Left lung (tissue), 14 donors: ENCODE measurements at places on chromosomes 4 and X. TPM values are rescaled to one million over a fixed set of nuclear protein-coding genes. Genes with fewer than 3 reads are reported as not detected.

DNA sequence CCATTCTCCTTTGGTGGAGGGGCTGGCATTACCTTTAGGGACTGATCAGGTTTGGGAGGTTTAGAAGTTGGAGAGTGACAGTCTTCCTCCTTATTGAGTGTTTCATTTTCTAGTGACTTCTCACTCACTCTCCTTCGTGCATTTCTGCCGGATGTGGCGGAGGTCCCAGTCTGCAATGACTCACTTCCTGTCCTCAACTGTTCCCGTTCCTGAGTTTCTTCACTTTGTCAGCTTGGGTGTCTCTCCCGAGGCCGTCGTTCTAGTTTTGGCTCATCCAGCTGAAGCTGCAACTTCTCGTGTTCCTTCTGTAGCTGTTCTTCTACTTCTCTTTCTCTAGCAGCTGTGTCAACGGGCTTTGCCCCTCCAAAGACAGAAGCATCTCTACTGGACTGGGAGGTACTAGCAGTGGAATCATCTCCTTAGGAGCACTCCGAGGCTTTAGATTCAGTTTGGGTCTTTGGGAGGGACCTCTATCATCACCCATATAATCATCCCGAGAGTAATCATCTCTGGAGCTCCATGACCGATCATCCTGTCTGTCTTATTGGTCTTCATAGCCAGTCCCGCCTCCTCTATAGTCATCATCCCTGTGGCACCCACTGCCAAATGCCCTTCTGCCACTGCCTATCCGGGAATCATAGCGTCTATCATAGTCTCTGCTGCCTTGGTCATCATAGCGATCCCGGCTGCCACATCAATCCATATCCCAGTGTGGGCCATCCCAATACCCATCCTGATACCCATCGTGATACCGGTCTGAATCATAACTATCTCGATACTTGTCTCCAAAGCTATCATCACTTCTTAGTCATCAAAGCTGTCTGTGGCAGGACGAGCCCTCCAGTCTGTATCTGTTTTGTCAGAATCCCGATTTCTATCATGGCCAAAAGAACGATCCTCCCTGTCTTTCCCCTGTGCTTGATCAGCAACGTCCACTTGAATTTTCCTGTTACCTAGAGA lies 35.3 kb upstream of the VSIG4 start:
- no peaks in the 10 kb centered on the region for H3K27me3 ChIP-seq
- H3K36me3 ChIP-seq = no peaks in the 10 kb centered on the region

DNA sequence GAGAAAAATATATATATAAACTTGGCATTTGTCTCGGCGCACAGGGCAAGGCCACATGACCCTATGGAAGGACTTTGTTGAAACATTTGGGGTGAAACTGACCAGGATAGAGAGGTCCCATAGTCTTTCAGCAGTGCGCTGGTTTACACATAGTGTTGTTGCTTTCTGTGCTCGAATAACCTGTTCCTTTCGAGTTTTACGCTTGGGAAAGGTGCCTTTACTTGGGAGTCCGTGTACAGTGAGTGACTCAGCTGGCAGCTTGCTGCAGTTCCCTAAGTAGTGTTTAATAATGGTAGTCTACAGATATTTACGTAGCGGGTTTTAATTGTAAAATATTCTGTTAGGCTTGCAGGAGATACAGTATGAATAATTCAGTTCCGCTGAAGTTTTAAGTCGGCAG lies 578 bp downstream of the APOOL start:
- H3K4me3 ChIP-seq = peak overlapping the region; percentile 55
- H3K4me1 ChIP-seq = no peaks in the 10 kb centered on the region
- no peaks in the 10 kb centered on the region for H3K27me3 ChIP-seq
- H3K27ac ChIP-seq = peak overlapping the region; percentile 53

DNA sequence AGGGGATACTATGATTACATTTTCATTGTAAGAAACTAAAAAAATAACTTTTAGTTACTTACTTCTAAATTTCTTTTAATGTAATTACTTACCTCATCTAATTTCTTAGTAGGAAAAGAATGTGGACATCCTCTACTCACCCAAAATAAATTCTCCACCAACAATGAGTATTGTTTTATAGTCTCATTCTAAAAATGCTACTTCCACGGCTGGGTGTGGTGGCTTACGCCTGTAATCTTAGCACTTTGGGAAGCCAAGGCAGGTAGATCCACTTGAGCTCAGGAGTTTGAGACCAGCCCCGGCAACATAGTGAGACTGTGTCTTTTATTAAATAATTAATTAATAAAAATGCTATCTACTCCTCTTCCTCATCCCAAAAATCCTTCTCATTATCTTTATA lies 99.8 kb downstream of the PPA2 start:
- H3K4me3 ChIP-seq = no peak overlapping the region
- peaks cover 21% of the 10 kb centered on the region for H3K36me3 ChIP-seq
- H3K27me3 ChIP-seq = no peaks in the 10 kb centered on the region
- H3K4me1 ChIP-seq = no peaks in the 10 kb centered on the region

- no peak overlapping the region for H3K4me3 ChIP-seq
- H3K27me3 ChIP-seq = no peaks in the 10 kb centered on the region
- no peaks in the 10 kb centered on the region for H3K4me1 ChIP-seq
- H3K36me3 ChIP-seq = no peaks in the 10 kb centered on the region
Measured at GRCh38 chrX:30150196-30150895, 65.0 kb upstream of the MAGEB2 start.

GRCh38 chr4:3753726-3754412 lies 12.3 kb upstream of the ADRA2C start:
- DNase-seq = no peak
- no peaks in the 10 kb centered on the region for H3K36me3 ChIP-seq
- no peaks in the 10 kb centered on the region for H3K4me1 ChIP-seq
- H3K27me3 ChIP-seq = peaks cover 83% of the 10 kb centered on the region
- H3K4me3 ChIP-seq = no peak overlapping the region

GRCh38 chr4:62018537-62018936 lies 818.4 kb downstream of the ADGRL3 start:
- H3K4me3 ChIP-seq = no peak overlapping the region
- H3K36me3 ChIP-seq = no peaks in the 10 kb centered on the region
- no peaks in the 10 kb centered on the region for H3K4me1 ChIP-seq

DNA sequence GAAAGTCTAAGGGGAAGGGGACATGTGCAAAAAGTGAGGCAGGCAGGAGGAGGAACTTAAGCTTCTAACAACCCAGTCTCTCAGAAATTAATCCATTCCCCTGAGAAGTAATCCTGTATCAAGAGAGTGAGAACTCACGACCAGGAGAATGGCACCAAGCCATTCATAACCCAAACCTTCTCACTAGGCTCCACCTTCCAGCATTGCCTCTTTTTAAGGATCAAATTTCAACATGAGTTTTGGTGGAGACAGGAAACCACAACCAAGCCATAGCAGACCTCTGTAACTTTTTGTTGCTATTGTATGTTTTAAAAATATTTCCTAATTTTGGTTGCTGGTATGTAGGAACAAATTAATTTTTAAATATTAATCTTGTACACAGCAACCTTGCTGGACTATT lies 32.8 kb downstream of the PASD1 start:
- no peak overlapping the region for H3K4me3 ChIP-seq
- H3K36me3 ChIP-seq = no peaks in the 10 kb centered on the region
- no peak for DNase-seq
- H3K27me3 ChIP-seq = no peaks in the 10 kb centered on the region
- H3K27ac ChIP-seq = no peak overlapping the region
- no peaks in the 10 kb centered on the region for H3K4me1 ChIP-seq

DNA sequence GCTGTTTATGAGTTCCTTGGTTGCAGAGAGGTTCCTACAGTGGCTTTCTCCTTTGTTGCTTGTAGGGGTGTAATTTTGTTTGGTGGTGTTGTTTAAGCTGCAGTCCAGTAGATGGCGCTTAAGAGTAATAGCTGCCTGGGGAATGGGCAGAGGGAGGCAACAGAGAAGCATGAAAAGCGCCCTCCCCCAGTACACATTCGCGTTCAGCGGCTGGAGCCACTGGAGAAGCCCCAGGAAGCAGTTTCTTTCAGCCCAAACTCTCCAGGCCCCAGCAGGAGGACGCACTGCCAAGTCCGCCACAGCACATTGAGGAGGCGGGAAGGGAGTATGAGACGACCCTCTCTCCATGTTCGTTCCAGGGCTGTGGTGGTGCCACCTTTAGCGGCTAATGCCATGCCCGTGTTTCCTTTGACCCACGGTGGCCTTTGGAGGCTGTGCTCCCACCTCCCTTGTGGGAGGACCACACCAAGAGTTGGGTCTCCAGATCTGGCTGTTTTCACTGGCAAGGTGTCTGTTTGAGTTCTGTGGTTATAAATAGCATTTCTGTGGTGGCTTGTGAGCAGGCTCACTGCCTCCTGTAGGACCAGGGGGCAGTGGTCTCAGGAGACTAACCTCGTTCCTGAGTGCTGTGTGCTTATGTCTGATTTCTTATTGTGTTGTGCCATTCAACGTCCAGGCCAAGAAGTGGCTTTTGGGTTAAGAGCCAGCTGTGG lies 252.3 kb downstream of the ARHGAP10 start:
- no peaks in the 10 kb centered on the region for H3K27me3 ChIP-seq
- H3K4me1 ChIP-seq = no peaks in the 10 kb centered on the region
- no peaks in the 10 kb centered on the region for H3K36me3 ChIP-seq
- no peak overlapping the region for H3K4me3 ChIP-seq

DNA sequence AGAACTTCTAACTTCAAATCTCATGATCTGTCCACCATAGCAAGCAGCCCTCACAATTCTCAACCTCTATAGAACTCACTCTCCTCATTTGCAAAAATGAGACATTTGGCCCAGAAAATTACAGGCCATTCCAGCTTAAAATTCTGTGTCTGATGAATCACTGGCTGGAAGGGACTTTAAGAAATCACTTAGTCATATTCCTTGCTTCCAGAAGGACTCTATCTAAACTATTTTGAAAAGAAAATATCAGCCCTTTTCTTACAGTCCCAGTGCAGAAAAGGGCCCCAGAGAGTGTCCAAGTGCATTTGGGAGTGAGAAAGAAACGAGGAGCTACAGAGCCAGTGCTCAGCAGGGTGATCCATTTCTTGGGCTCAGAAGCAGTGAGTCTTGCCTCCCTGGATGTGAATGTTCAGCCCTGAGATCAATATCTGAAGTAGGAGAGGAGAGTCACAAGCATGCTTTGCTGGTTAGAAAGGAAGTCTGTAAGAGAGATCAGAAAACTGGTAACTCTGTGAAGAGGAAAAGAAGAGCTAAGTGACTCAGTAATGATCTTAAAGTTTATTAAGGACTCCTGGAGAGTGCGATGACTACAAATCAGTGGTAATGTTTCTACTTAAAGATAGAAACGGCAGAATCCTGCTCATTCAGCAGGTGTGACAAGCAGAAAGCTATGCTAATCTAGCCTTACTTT lies 139.8 kb downstream of the PALLD start:
- peaks cover 36% of the 10 kb centered on the region for H3K27me3 ChIP-seq
- H3K27ac ChIP-seq = peak overlapping the region; percentile 46
- H3K4me3 ChIP-seq = no peak overlapping the region
- no peaks in the 10 kb centered on the region for H3K36me3 ChIP-seq
- H3K4me1 ChIP-seq = no peaks in the 10 kb centered on the region

GRCh38 chr4:7034262-7035081 lies 8.7 kb upstream of the TADA2B start:
- no peaks in the 10 kb centered on the region for H3K27me3 ChIP-seq
- H3K4me1 ChIP-seq = no peaks in the 10 kb centered on the region
- no peak overlapping the region for H3K27ac ChIP-seq

GRCh38 chrX:143854006-143854405 lies 29.9 kb upstream of the UBE2NL start:
- H3K4me1 ChIP-seq = no peaks in the 10 kb centered on the region
- H3K36me3 ChIP-seq = no peaks in the 10 kb centered on the region
- no peak for DNase-seq
- no peaks in the 10 kb centered on the region for H3K27me3 ChIP-seq
- H3K4me3 ChIP-seq = no peak overlapping the region
- no peak overlapping the region for H3K27ac ChIP-seq

GRCh38 chr4:171812665-171813525 lies at the start of gene GALNTL6:
Gene GALNTL6, plus strand, starts transcription at chr4:171813404.
- no peaks in the 10 kb centered on the region for H3K36me3 ChIP-seq
- peak within 1 kb of the TSS; percentile 32 for H3K4me3 ChIP-seq
- H3K4me1 ChIP-seq = peaks cover 3% of the 10 kb centered on the region
- H3K27me3 ChIP-seq = peaks cover 32% of the 10 kb centered on the region

GRCh38 chrX:41322821-41323603 lies 10.9 kb upstream of the DDX3X start:
- H3K27ac ChIP-seq = no peak overlapping the region
- no peak overlapping the region for H3K4me3 ChIP-seq
- H3K27me3 ChIP-seq = no peaks in the 10 kb centered on the region
- DNase-seq = no peak
- H3K4me1 ChIP-seq = no peaks in the 10 kb centered on the region

GRCh38 chrX:30714138-30714537 lies 60.9 kb downstream of the GK start:
- no peak overlapping the region for H3K27ac ChIP-seq
- no peaks in the 10 kb centered on the region for H3K36me3 ChIP-seq
- DNase-seq = no peak
- no peaks in the 10 kb centered on the region for H3K27me3 ChIP-seq
- no peaks in the 10 kb centered on the region for H3K4me1 ChIP-seq

DNA sequence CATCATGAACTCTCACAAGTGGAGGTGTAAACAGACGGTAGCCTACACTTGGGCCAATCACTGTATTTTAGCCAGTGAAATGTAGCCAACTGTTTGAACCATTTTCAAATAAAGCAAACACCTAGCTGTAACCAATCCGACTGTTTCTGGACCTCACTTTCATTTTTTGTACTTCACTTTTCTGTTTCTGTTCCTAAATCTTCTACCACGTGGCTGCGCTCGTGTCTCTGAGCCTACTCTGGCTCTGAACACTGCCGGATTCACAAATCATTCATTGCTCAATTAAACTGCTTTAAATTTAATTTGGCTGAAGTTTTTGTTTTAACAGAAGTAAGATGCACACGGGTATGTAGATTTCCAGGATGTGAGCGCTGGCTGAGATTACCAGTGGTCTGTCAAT lies 319.1 kb downstream of the RAPGEF2 start:
- no peaks in the 10 kb centered on the region for H3K36me3 ChIP-seq
- no peak overlapping the region for H3K4me3 ChIP-seq
- no peaks in the 10 kb centered on the region for H3K4me1 ChIP-seq

DNA sequence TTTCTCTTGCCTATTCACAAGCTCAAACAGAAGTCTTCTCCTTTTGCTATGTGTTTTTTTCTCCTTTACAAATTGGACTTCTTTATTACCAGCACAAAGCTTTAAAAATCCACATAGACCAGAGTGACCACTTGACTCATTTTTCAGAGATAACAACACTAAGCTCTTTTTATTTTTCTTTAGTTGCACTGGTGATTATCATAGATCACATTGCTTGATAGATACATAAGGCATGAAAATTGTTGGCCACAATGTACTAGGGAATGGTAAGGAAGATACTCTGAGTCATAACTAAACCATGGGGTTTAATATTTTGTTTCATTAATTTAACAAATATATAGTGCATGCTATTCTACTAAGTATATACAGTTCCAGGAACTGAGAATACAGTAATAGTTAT lies 159.0 kb downstream of the GASK1B start:
- no peaks in the 10 kb centered on the region for H3K27me3 ChIP-seq
- no peak for DNase-seq
- no peaks in the 10 kb centered on the region for H3K36me3 ChIP-seq
- no peaks in the 10 kb centered on the region for H3K4me1 ChIP-seq

GRCh38 chrX:156001667-156002021 lies 4.1 kb downstream of the IL9R start:
- no peaks in the 10 kb centered on the region for H3K27me3 ChIP-seq
- DNase-seq = no peak
- no peak overlapping the region for H3K27ac ChIP-seq

- no peaks in the 10 kb centered on the region for H3K36me3 ChIP-seq
- no peak overlapping the region for H3K27ac ChIP-seq
- DNase-seq = peak; percentile 33
Measured at GRCh38 chr4:69881173-69881773, 21.3 kb upstream of the SULT1E1 start.

CT45A6 gene
- total RNA-seq = not detected

ODAM gene
- total RNA-seq = 5.0 TPM

GATA1 gene
- total RNA-seq = 0.55 TPM

SERPINA7 gene
- not detected for total RNA-seq

ABCB7 gene
- total RNA-seq = 22.5 TPM
